Chondrocyte (in vitro differentiated cells): ENCODE measurements at places on chromosomes 1 and 21.

GRCh38 chr21:25515484-25516405, 91.5 kb downstream of the MRPL39 start:
- DNase-seq: no peak

DNA sequence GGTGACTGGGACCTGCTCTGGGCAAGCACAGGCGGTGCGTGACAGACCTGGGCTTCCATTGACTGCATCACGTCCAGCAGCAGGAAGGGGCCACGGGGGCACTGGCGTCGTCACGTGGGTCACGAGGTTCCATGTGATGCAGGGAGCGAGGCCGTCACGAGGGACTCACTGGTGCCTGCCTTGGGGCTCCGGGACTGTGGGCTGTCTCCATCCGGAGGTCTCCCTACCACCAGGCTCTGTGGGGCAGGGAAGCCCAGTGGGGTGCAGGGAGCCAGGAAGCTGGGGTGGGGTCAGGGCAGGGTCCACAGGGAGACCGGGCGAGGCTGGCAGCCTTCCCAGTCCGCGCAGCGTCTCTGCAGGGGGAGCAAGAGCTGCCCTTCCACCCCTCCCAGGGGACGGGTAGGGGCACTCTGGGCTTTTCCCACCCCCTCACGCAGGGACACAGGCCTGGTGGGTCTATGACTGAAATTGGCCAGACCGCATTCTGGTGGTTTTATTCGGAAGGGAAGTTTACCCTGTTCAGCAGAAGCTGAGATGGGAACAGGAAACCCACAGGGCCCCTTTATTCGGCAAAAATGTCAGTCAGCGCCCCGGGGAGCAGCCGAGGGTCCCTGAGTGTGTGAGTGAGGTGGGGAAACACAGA, 416 bp upstream of the TNFRSF14 start:
- DNase-seq: no peak

- no peak for DNase-seq
Observed at GRCh38 chr1:169109561-169110134, 3.2 kb downstream of the ATP1B1 start.

- no peak for DNase-seq
Observed at GRCh38 chr1:236654957-236655356, 31.3 kb upstream of the ACTN2 start.

- DNase-seq: no peak
Observed at GRCh38 chr1:207811319-207811718, 59.5 kb downstream of the CD46 start.

DNA sequence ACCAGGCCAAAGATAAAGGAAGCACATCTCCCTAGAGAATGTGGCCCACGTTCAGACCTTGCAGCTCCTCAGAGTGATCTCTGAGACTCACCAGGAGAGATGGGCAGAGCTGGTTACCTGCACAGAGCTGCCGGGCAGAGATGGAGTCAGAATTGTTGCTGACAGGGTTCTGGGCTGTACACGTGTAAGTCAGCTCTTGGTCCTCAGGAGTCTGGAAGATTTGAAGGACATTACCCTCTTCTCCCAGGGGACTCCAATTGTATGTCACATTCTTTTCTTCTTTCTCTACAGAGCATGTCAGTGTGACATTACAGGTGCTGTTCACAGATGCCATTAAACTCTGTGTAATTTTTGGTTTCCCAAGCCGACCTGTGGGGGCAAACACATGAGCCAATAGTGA, 25.5 kb downstream of the CD84 start:
- no peak for DNase-seq

- no peak for DNase-seq
Observed at GRCh38 chr1:226111098-226111882, 48.8 kb downstream of the H3-3A start.

GRCh38 chr1:101360506-101360905, 123.7 kb downstream of the S1PR1 start:
- DNase-seq: no peak

GRCh38 chr1:74504125-74504932, 8.1 kb downstream of the LRRC53 start:
- DNase-seq: no peak

- no peak for DNase-seq
Observed at GRCh38 chr1:201655910-201656309, 117.0 kb downstream of the NAV1 start.

DNA sequence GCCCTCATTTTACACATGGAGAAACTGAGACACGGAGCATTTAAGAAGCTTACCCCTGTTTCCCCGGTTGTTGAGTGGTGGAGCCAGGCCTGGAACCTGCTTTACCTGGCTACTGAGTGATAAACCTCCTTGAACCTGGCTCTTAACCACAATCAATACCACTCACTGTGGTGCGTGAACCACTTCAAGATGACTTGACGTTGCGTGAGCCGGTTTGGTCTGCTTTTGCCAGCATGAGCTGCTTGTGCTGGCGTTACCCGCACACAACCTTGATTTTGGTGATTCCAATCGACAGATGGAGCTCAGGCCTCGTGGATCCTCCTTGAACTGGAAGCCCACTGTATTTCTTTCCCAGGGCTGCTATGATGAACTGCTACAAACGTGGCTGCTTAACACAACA, 6.1 kb upstream of the TINAGL1 start:
- DNase-seq: peak; percentile 24

DNA sequence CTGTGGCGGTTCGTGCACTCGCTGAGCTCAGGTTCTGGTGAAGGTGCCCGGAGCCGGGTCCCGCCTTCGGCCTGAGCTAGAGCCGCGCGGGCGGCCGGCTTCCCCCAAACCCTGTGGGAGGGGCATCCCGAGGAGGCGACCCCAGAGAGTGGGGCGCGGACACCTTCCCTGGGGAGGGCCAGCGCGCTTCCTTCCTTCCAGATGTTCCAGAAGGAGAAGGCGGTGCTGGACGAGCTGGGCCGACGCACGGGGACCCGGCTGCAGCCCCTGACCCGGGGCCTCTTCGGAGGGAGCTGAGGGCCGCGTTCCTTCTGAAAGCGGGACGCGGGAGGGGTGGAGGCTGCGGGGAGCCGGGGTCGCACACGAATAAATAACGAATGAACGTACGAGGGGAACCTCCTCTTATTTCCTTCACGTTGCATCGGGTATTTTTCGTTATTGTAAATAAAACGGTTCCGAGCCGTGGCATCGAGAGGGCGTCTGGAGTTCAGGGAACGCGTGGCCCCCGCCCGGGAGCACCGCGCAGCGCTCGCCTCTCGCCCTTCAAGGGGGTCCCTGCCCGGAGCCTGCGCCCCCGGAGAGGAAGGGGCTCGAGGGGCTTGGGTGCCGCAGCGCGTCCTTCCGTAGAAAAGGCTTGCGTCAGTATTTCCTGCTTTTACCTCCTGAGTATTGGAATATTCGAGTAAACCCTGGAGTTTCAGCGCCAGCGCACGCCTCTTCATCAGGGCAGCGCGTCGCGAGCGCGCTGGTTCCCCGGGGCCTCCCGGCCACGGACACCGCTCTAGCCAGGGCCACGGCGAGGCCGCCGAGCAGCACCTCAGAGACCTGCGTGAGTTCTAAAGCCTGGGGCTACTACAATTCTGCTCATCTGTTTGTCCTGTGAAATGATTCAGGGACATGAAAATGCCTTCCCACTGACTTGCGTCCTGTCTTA, 11.5 kb downstream of the YBEY start:
- DNase-seq: no peak

DNA sequence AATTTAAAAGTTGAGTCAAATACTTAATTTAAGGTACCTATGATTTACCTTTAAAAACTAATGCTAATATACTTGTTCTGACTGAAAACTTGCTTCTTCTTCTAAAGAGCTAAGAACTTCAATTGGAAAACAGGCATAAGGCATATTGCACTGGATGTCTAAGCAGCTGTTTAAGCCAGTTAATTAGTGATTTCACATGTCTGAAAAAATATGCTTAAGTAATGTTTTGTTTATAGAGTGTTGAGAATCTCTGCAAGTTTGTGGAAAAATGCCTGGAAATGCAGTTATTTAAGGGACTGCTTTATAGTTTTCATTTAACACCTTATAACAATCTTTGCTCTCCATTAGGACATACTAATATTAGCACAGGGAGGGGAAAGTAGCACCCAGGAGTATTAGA, 28.2 kb downstream of the UBE2U start:
- no peak for DNase-seq

- DNase-seq: no peak
Observed at GRCh38 chr1:223222377-223222776, 79.3 kb upstream of the TLR5 start.

DNA sequence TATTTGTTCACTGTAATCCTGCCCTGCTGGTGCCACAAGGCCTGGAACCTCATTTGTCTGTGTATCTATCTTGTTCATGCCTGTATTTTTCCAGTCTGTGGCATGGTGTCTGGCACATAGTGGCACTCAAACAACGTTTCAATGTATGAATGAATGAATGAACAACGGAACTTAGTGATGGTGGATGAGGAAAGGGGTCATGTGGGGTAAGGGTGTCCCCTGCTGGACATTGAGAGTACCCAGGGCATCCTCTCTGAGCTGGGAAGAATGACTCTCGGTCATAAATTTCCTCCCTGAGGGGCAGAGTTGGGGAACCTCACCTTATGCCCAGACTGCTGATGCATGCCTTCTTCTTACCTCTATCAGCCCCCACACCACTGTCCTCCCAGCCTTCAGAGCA, 18.9 kb upstream of the ZNF683 start:
- no peak for DNase-seq

DNA sequence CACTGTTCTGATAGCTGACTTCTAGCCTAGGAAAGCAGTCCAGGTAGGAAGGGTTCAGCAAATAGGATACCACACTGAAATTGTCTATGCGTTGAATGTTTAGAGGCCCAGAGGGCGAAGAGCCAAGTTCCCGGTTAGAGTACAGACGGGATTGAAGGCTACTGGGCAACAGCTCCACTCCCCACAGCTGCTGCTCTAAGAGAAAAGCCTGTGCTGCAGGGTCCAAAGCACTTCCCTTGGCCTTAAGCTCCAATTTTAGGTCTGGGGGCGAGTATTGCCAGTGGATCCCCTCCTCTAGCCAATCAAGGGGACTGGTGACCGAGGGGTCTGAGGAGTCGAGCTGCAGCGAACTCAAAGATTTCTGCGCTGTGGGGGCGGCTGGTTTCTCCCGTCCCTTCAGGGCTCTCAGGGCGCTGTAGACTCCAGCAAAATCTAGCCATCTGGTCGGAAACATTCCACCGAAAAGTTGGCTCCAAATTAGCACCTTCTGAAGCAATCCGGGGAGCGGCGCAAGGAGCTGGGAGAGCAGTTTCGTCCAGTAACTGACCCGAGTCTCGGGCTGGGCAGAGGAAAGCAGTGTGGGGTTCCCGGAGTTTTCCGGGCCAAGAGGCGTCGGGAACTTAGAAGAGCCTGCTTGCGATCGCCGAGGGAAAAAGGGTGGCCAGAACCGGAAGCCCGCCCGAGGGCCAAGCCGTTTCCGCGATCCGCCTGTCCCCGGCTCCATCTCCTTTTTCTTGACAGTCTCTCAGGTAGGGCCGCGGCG, 748 bp downstream of the PPP1R15B start:
- DNase-seq: no peak

DNA sequence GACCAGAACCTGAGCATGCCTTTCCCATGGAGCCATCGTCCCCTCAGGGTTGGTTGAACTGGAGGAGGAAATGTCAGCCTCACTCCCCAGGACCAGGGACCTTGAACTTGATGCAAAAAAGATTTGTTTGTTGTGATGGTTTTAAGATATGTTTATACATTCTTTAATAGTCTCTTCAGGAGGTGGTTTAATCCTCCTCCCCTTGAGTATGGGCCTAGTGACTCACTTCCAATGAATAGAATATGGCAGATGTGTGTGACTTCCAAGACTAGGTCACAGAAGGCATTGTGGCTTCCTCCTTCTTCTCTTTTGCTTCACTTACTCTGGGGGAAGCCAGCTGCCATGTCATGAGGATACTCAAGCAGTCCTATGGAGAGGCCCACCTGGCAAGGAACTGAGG, 81.7 kb upstream of the WNT4 start:
- no peak for DNase-seq

DNA sequence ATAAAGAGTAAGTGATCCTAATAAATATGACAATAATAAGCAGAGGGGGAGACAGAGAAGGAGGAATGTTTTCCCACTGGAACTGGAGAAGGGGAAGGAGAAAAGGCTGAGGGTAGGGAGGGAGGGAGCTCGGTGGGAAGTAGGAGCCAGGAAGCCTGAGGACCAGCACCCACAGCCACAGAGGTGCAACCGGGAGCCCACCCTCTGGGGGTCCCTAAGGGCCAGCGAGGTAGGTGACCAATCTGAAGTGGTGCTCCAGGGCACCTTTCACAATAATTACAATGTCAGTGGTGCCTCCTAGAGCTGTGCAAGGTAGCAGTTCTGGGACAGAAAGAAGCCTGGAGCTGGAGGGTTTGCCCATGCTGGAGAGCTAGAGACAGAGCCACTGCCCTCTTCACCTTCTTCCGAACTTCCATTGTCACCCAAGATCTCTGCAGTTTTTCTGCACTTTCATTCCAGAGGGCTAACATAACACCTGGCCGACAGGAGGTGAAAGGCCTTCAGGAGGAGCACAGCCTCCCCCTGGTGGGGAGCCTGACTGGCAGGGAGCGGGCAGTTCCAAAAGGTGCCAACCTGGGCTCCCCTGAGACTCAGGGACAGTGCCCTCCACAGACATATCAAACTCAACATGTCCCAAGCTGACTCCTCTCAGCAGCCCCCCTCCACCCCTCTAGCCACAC, 4.1 kb upstream of the AHCYL1 start:
- no peak for DNase-seq
